T-helper 1 cell (primary cell): ENCODE measurements at places on chromosomes 7 and 10.

- DNase-seq = no peak
Measured at GRCh38 chr7:155913291-155913690, 101.0 kb upstream of the SHH start.

GRCh38 chr10:102935505-102935904 is 17.4 kb downstream of the CNNM2 start:
- no peak for DNase-seq

GRCh38 chr10:44198780-44199097 is 186.2 kb downstream of the CXCL12 start:
- DNase-seq = no peak

- DNase-seq = no peak
Measured at GRCh38 chr10:47164126-47164799, 135.7 kb upstream of the GDF10 start.

DNA sequence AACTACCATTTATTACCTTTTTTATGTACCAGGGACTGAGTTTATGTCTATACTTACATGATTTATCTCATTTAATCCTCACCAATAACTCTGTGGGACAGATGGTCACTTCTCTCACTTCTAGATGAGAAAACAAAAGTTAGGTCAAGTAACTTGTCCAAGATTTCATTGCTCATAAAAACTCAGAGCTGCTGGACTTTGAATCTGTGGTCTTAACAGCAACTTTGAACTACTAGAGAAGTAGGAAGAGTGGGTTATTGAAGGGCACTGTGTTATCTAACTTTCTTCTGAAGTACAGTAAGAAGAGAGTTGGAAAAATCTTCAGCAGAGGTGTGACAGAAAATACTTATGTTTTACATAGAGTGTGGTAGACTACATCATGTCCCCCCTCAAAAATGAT is 214.2 kb upstream of the BMPER start:
- DNase-seq = no peak

GRCh38 chr10:114283091-114283490 is 44.0 kb downstream of the VWA2 start:
- DNase-seq = no peak

DNA sequence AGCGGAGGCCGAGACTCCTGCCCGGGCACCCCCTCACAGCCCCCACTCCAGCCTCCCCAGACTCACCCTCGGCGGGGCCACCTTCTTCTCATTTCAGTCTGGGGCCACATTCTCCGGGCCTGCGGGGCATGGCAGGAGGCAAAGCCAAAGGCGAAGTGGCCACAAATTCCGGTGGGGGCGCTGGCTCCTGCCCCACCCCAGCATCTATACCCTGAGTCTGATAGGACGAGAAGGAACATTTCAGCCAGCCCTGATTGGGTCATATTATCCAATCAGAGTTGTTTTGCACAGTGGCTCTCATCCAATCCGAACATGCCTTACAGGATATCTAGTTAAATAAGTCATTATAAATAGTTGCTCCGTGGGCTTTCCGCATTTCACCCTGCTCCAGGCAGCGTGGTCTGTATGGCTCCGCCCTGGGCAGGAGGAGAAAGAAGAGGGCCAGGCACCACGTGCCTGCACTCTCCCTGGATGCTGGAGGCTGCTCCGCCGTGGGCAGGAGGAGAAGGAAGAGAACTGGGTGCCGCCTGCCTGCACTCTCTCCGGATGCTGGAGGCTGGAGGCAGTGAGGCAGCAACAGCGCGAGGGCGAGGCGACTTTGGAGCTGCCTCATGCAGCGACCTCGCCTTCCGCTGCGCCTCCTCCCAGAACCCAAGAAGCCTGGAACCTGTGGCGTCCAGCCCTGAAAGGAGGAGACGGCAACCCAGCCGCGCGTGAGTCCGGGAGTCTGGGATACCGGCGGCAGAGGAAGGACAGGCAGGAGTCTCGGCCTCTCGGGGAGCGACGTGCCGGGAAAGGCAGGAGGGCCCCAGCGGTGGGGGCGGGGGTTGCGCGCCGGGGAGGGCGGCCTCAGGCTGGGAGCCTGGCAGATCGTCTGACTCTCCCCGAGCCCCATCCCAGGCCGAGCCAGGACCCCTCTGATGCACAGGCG is 162.9 kb downstream of the ZNF33B start:
- no peak for DNase-seq

DNA sequence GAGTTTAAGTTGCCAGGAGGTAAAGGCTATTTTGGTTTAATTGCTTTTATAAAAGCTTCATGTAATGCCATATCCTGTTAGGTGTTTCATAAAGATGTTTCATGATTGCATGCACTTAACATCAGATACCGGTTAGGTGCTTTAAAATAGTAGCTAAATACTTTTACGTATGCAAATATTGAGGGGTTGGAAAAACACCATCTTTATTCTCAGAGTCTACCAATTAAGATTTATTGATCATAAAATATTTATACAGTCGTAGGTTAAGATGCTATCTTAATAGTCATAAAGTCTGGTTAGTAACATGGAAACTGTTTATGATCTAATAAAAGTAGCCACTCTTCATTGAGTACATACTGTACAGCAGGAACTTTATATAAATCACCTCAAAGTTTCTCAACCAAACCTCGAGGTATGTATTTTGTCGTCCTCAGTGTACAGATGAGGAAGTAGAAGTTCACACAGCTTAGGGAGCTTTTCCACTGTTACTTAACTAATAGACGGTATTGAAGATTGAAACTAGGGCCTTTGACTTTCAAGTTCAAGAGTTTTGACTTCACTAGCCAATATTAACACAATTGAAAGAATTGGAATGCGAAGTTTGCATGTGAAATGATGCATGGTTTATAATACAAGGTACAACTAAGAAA is 897.1 kb downstream of the GATA3 start:
- DNase-seq = no peak

GRCh38 chr10:529468-530230 is 159.8 kb downstream of the DIP2C start:
- DNase-seq = no peak

DNA sequence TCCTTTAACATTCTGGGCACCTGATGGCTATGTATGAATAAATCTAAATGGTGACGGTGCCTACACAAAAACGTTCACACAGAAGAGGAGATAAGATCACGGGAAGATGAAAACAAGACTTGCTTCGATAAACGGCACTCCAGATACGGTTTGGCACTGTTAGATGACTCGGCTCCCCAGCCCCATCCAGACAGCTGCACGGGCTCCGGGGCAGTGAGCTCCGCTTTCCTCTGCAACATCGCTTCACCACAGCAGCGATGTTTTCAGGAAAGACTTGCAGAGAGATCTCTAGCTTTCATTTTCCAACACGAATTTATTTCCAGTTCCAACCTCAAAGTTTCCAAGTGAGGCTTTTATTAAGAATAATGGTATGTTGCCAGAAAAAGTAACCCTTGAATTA is 132.1 kb downstream of the KLF6 start:
- no peak for DNase-seq

- DNase-seq = no peak
Measured at GRCh38 chr10:84341983-84342382, 13.6 kb downstream of the CCSER2 start.

DNA sequence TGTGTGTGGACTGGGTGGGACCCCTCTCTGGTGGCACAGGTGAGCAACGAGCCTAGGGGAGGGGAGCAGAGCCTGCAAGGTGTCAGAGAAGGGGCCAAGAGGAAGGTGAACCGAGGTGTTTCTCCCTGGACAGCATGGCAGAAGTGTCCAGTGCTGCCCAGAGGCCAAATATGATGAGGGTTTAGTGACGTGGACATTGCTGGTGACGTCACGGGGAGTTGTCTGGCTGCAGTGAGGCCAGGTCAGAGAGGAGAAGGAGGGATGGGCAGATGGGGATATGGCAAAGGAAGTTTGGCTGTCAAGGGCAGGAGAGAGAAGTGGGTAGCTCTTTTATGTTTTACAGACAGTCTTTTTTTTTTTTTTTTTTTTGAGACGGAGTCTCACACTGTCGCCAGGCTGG is 2.6 kb upstream of the ZNF853 start:
- DNase-seq = no peak

- DNase-seq = no peak
Measured at GRCh38 chr7:120293027-120293426, 20.1 kb downstream of the KCND2 start.

GRCh38 chr10:122864194-122864592 is 15.2 kb downstream of the FAM24B start:
- DNase-seq = no peak

GRCh38 chr7:149546331-149546730 is 48.7 kb upstream of the ZNF746 start:
- no peak for DNase-seq

DNA sequence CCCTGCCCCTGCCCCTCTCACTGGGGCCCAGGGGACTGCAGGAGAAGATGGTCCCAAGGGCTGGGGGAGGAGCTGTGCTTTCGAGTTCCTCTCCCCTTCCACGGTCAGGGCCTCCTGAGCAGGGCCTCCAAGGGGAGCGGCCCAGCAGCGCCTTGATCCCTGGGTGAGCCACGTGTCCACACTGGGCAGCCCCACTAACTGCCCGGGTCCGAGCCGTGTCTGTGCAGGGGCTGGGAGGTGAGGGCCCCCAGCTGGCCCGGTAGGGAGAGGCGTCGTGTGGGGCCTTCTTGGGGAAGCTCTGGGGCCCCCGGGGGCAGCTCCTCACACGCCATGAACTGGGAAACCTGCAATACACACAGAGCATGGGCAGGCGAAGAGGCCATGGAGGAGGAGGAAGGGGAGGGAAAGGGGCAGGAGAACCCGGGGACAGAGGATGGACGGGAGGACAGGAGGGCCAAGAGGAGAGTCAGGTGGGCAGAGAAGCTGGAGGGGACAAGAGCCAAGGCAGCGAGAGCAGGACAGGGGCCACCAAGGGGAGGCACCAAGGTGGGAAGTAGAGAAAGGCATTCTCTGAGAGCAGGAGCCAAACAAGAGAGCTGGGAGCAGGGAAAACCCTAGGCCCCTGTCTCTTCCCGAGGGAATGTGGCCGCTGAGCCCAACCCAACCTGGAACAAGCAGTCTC is 32.8 kb downstream of the KCNH2 start:
- DNase-seq = no peak

- no peak for DNase-seq
Measured at GRCh38 chr10:75895259-75895658, 463.8 kb downstream of the LRMDA start.

GRCh38 chr7:95794917-95795515 is 22.7 kb downstream of the DYNC1I1 start:
- no peak for DNase-seq

DNA sequence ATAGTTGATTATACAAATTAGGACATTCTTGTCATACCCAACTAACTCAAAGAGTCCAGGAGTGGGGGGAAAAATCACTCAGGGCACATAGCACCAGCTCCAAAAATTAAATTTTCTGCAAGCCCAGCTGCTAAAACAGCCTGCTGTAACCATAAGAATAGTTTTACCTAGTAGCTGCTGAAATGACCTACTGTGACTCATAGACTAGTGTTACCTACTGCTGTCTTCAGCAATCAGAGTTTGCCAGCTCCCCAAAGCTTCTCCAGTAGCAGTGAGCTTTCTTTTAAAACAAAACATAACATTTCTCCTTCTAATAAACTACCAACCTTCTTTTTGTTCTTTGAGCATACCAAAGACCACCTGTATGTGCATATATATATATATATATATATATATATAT is 4.2 kb upstream of the ARHGAP12 start:
- DNase-seq = no peak

GRCh38 chr7:86785641-86786040 is 141.9 kb downstream of the GRM3 start:
- DNase-seq = no peak

DNA sequence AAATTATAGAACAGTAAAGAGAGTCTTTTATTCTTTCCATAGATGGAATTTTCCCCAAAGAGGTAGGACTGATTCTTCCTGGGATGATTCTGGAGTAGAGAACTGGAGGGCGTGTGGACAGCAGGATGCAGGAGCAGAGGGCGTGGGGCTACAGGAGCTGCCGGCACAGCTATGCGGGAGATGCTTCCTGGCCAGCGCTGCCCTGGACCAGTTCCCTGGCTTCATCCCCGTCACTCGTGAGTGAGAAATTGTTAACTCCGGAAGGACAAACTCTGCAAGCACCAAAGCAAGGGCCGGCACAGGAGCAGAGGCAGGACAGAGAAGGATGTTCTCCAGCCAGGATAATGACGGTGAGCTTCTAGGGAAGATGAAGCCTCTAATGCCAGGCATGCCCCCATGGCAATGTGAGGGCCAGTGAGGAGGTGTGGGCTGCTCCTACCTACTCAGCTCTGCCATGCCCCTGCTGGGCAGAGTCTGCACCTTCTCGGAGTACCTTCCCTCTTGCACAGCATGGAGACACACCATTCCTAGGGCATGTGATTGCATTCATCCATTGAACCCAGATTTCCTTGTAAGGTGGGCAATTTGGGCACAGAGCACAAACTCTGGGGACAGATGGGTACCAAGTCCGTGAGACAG is 760.9 kb upstream of the IGFBP3 start:
- no peak for DNase-seq

- DNase-seq = no peak
Measured at GRCh38 chr10:112446055-112446854, 459 bp downstream of the ZDHHC6 start.

GRCh38 chr10:3222068-3222467 is 49.5 kb upstream of the PITRM1 start:
- no peak for DNase-seq

- DNase-seq = no peak
Measured at GRCh38 chr10:133401500-133401899, 7.5 kb downstream of the MTG1 start.

DNA sequence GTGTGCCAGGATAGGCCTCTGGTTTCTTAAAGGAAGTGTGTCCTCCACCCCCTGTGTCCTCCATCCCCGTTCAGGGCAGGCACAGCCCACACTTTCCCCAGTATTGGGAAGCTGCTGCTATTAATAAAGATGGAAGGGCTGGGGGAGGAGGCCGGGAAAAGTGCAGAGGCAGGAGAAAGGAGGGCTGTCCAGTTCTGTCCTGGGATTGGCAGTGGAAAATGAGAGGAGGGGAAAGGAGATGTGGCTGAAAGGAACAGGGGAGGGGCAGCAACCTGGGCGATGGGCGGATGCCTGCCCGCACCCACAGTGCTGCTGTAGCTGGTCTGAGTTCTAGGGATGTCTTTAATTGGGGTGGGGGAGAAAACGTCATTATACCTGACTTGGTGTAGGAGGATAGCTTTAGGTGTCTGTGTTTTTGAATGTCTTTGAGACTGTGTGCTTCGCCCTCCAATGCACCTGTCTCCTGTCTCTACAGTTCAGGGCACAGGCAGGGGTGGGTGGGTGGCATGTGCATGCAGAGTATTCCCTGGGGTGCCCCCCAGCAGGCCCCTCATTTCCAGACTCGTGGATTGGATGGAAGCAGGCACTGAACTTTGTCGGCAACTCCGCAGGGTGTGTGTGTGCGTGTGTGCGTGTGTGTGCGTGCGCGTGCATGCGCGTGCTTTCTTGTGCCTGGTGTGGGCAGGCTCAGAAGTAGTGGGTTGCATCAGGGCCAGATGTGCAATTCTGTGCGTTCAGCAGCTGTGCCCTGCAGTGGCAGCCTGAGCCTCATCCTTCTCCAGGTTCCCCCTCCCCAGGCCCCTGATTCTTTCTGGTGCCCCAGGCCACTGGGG is 2.5 kb downstream of the TRIM8 start:
- no peak for DNase-seq

- no peak for DNase-seq
Measured at GRCh38 chr7:112405286-112405685, 45.0 kb upstream of the IFRD1 start.
